ENCODE measurements at places on chromosomes 12 and 14. TPM values are rescaled to one million over a fixed set of nuclear protein-coding genes. Genes with fewer than 3 reads are reported as not detected.

DNA sequence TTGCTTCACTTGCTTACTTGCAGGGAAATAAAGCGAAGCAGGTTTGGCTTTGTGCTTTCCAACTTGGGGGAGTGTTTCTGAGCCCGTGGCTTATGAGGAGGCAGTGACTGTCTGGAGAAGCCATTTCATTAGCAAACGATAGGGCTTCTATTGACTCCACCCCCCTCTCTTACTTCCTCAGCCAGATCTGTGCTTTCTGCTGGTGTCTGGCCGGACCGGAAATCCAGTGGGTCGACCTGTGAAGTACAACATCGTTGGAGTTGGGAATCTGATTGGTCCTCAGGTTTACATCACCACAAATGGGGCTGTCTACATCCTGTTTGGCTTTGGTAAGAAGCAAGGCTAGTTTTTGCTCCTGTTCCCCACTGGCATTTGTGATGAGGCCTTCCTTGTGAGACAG lies 22.3 kb downstream of the FAM234B start:
- no peak for DNase-seq

GRIN2B gene
- not detected for total RNA-seq

DNA sequence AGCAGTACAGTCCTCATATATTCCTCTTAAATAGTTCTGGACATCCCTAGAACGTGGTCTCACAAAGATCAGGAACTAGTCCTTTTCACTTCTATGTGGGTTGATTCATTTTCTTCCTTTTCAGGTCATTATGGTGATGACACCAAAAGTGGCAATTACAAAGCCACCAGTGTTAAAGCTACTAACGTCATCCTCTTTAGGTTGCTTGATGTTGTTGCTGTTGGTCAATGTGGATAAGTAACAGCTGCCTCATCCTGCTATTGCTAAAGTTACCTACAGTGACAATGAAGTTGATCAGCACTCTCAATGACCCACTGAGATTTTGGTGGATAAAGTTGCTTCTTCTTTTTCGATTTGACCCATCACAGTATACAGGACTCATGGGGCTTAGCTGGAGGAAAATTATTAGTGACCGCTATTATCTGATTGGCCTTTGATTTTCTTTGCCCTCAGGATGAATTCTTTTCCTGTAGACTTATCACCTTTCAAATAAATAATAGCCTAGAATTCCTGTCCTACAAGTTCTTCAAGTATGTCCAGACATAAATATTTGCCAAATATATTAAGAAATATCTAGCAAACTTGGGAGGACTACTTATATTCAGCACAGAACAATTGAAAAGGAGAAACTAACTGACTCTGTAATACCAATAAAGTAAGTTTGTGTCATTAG lies 54.0 kb upstream of the ATP2B1 start:
- no peak for DNase-seq

GRCh38 chr14:71242237-71242748 lies 335.0 kb downstream of the PCNX1 start:
- no peak for DNase-seq

DNA sequence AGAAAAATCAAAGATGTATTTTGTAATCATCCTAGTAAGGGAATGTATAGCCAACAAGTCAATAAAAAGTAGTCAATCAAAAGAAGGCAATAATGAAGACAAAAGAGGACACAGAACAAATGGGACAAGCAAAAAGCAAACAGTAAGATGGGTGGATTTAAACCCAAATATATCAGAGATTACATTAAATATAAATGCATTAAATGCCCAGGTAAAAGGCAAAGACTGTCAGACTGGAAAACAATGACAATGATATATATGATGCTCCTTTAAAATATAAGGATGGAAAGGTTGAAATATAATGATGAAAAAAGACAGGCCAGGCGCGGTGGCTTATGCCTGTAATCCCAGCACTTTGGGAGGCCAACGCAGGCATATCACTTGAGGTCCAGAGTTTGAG lies 35.7 kb downstream of the NEMF start:
- DNase-seq, result no peak

- DNase-seq, result peak; percentile 78
These were observed at the start of gene TSPAN11 for GRCh38 chr12:30926243-30927221. Gene TSPAN11, plus strand, starts transcription at chr12:30926748. Its CDS starts 27,244 bp downstream, at chr12:30953992.

GRCh38 chr14:101006008-101006407 lies 102.5 kb upstream of the RTL1 start:
- DNase-seq, result no peak

B3GNT4 gene
- total RNA-seq, result 0.22 TPM

DNA sequence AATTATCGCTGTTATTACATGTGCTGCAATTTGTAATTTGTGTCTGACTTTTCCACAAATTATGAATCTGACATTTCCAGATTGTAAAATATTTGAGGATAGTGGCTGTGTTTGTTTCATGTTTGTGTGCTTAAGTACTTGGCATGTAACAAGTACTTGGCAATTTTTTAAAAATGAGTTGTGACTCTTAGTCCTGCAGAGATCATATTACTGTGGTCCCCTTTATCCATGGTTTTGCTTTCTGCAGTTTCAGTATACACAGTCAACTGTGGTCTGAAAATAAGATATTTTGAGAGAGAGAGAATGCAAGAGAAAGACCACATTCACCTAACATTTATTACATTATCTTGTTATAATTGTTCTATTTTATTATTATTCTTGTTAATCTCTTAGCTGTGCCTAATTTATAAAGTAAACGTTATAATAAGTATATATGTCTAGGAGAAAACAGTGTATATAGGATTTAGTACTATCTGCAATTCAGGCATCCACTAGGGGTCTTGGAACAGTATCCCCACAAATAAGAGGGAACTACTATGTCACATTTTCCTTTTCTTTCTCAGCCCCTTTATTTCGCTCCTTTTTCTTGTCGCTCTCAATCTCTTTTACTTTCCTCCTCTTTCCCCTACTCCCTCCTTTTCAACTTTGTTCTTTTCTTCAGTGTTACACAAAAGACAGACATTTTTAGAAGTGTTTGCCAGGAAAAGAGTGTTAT lies 176.1 kb downstream of the FUT8 start:
- no peak for DNase-seq

- peak; percentile 19 for DNase-seq
These were observed 1.6 kb upstream of the C12orf71 start for GRCh38 chr12:27083861-27084394.

ADCY4 gene
- total RNA-seq, result 0.84 TPM
